T-helper 17 cell (primary cell): ENCODE measurements at places on chromosomes 5 and 9. TPM values are rescaled to one million over a fixed set of nuclear protein-coding genes. Genes with fewer than 3 reads are reported as not detected.
A peak's percentile ranks its signal among the peaks of the same experiment; 100 is the strongest.

GRCh38 chr9:9752722-9753121 lies 860.1 kb downstream of the PTPRD start:
- DNase-seq = no peak

The NR2F1 gene
- not detected for total RNA-seq

- DNase-seq = no peak
These were observed 15.6 kb downstream of the RAB3C start for GRCh38 chr5:58598440-58598839.

- DNase-seq = no peak
These were observed 33.7 kb downstream of the ZNF462 start for GRCh38 chr9:106896695-106897094.

The SLC34A3 gene
- total RNA-seq = not detected

The SHISAL2B gene
- total RNA-seq = not detected

DNA sequence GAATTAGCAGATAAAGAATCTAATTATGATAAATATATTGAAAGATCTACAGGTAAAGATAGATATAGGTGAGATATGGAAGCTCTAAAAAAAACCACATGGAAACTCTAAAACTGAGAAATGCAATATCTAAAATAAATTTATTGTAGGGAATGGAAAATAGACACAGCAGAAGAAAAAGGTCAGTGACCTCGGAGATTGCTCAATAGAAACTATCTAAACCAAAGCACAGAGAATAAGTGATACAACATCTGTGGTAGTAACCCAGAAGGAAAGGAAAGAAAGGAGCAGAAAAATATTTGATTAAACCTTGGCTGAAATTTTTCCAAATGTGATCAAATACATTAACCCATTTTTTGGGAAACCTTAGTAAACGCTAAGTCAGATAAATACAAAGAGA lies 43.1 kb upstream of the GLIPR2 start:
- no peak for DNase-seq

DNA sequence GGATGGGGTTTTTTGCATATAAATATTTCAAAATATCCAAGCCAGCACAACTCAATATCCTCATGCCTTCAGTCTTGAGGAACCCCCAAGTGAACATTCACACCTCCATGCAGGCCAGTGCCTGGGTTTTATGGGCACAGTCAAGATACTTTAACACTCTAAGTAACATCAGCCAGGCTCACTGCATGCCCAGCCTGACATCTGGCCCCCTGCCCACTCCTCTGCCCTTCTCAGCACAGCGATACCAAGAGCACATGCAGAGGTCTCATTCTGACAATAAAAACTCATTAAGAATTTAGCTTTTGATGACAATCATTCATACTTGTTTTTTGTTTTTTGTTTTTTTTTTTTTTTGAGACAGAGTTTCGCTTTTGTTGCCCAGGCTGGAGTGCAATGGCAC lies 250.0 kb downstream of the CWC27 start:
- no peak for DNase-seq

The DNAJC18 gene
- total RNA-seq = 4.0 TPM

The CSF1R gene
- 2.7 TPM for total RNA-seq

GRCh38 chr5:142610176-142611001 lies 75.5 kb downstream of the FGF1 start:
- no peak for DNase-seq

DNA sequence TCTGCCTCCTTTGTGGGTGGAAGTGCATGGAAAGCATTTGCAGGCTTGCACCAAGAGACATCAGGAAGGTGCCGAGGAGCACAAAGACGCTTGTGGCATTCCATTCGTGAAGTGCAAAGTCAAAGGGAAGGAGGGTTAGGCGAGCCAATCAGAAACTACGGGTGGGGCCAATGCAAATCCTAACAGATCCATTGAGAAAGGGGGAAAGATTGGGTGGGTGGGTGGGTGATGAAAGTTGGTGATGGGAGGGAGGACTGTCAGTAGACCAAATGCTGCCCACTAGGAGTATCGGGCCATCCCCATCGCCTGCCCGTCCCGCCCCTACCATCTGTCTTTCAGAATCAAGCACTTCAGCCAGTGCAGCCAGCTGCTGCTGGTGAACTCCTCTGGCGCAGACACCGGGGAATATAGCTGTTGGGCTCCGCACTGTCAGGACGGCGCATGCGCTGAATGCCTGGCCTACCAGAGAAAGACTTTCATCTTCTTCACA lies 17.1 kb upstream of the ANXA6 start:
- DNase-seq = no peak

DNA sequence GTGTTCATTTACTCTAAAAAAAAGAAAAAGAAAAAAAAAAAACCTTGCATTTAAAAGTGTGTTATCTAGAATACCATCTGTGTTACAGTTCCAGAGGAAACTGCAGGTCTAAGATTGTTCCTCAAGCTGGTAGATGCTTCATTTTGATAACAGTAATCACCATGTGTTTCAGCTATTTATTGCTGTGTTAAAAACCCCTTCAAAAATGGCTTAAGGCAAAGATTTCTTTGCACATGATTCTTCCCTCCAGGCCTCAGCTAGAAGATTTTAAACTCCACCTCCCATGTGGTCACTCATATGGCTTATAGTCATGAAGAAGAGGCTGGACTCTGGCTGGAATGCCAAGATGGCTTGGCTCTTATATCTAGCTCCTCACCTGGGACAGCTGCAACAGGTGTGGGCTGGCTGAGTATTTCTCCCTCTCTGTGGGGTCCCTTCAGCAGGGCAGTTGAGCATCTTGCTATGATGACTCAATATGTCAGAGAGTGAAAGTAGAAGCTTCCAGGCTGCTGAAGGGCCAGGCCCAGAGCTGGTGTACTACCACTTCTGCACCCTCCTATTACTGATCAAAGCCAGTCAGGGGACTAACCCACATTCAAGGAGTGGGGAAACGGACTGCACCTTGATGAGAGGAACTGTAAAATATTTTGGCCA lies 920.4 kb upstream of the DMAC1 start:
- DNase-seq = no peak

DNA sequence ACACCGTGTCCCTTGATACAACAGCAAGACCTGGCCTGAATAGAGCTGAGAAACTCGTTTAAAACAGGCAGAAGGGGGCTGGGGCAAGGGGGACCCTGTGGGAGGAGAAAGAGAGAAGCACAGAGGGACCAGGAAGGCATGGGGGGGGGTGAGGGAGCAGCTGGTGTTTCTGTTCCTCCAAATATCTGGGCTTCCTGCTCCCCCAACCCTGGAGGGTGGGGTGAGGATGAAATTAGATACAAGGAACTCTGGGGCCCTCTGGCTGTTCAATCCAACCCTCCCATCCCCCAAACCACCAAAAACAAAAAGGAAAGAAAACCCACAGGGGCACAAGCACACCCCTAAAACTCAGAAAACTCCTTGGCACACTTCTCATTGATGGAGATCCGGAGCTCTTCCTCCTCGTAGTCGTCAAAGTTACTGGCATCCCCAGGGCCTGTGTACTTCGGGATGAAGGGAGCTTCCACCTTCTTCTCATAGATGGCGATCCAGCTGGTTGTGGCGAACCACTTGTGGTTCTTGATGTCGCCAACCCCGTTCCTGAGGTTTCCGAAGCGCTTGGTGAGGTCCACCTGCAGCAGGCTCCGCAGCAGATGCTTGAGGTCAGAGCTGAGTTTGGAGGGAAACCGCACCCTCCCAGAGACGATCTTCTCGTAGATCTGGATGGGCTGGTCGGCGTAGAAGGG lies 1.1 kb downstream of the PRKACG start:
- DNase-seq = no peak

DNA sequence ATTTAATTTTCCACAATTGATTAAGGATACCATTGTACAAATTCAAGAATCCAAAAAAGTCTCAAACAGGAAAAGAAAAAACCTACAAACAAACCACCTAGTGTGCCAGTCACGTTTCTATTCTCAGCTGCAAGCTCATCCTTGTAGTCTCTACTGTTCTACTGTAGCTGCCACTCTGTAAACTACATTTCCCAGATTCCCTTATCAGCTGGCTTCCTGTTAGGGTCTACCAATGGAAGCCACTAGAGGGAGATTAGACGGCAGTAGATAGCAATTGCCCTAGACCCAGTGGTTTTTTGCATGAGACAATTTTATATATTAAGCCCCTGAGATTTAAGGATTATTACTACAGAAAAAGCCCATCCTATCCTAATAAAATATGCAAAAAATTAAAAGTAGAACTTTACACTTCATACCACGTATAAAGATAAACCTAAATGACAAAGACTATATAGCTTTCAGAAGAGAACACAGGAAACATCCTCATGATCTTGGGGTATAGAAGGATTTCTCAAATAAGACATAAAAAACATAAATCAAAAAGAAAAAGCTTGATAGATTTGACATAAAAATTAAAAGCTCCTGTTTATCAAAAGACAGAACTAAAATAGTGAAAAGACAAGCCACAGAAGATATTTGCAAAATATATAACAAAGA lies 37.4 kb downstream of the P4HA2 start:
- DNase-seq = no peak

The SLC6A3 gene
- not detected for total RNA-seq

GRCh38 chr5:119418606-119419100 lies 33.6 kb upstream of the HSD17B4 start:
- no peak for DNase-seq

The TMEM141 gene
- total RNA-seq = 21.8 TPM

DNA sequence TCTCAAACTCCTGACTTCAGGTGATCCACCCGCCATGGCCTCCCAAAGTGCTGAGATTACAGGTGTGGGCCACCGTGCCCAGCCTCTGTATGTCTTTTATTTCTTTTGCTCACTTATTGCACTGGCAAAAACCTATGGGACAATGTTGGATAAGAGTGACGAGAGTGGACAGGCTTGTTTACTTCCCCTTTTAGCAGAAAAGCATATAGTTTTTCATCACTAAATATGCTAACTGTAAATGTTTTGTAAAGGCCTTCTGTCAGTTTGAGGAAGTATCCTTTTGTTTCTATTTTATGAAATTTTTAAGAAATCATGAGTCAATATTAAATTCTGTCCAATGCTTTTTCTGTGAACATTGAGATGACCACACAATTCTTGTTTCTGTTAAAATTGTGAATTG lies 103.3 kb downstream of the AUH start:
- DNase-seq = no peak

GRCh38 chr5:122301016-122301415 lies 11.0 kb upstream of the SNCAIP start:
- no peak for DNase-seq

GRCh38 chr5:59380350-59380951 lies 513.1 kb downstream of the PDE4D start:
- no peak for DNase-seq

DNA sequence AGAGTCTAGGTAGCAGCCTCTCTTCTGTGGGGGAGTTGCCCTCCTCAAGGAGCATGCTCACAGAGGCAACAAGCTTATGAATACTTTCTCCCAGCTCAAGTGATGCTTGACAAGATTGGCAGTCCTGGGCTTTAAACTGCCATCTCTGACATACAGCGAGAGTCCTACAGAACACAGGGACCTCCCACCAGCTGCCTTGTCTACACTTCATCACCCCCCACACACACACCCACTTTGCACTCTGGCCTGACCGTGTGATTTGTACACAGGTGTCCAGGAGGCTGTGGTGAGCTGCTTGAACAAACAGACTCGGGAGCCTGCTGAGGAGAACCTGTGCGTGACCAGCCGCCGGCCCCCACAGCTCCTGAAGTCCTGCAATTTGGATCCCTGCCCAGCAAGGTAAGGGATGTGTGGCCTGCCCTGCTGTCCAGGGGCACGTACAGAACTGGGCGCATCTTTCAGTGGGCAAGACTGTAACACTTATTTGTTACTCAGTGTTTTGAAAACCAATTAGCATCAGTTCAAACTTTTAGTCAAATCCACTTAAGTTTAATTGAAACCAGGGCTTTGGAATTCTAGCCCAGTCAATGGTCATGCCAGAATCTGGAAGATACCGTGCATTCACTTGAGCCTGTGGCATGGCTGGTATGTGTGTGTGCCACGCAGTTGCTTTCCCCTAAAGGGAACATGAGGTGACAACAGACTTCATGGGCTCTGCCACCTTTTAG lies 247.5 kb downstream of the ADAMTSL1 start:
- DNase-seq = no peak

DNA sequence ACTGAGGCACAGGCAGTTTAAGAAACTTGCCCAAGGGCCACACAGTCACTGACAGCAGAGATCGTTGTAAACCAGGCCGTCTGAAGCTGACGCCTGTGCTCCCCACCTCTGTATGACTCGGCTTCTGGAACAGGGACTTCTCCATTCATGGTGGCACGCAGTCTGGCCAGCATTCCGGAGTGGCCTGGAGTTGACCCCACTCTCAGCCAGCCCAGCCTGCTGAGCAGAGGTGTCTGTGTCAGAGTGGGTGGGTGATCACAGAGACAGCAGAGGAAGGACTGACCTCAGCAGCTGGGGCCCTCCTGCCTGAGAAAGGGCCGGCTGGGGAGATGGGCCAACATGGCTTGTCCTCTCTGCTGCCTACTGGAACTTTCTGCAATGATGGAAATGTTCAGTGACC lies 12.6 kb downstream of the LRSAM1 start:
- DNase-seq = no peak

DNA sequence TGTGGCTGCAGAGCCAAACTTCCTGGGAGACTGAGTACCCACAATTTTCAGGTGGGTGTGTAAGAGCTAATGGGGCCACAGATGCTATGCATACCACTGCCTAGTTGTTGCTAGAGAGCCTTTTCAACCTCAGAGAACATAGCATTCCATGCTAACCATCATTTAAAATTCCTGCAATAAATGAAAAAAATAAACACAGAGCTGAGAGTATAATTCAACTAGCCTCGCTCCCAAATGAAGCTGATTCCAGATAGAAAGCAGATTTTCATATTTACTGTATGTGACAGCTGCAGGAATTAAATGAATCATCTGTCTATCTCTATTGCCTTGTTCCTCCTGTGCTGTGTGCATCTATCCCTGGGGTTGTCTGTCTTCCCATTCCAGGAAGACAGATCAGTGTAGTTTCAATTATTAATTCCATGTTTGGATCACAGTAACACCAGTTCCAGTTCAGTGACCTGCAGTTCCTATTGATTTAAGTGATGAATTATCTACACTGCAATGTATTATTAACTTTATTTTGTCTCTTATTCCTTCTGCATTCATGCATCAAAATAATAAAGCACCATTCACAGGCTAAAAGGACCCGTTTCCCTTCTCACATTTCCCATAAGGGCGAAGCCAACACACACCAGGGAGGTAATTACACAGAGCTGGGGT lies 324.5 kb downstream of the SLIT3 start:
- DNase-seq = no peak

The STING1 gene
- 151 TPM for total RNA-seq

The SPATA31A3 gene
- total RNA-seq = not detected

DNA sequence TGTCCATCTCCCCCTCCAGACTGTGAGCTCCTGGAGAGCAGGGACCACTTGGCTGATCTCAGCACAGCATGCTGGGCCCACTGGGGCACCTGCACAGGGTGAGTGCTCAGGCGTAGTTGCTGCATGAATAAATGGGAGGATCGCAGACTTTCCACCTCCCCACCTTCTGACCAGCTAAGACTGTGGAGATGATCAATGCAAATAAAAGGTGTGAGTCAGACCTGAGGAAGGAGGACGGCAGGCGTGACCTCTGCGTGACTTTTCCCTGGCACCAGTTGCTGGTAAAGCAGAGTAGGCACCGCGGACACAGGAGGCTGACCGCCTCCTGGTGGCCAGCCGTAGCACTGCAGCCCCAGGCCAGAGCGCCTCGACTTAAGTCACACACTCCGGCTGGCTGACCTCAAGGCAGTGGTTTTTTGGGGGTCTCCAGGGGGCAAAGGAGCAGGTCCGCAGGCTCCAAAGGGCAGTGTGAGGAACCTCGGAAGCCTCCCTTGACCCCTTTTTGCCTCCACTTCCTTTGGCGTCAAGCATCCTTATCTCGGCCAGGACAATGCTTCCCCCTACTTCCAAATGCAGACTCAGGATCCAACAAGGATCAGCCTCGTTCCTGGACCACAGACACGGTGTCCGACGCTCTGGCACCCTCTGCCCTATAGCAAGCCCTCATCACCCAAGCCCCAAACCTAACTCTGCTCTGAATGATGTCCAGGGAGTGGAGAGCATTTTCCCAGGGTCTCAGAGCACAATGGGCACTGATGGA lies 12.7 kb upstream of the TDRD7 start:
- peak; percentile 62 for DNase-seq
